ENCODE measurements at places on chromosomes 2 and 18. TPM values are rescaled to one million over a fixed set of nuclear protein-coding genes. Genes with fewer than 3 reads are reported as not detected.

Gene TNFAIP6
- not detected for total RNA-seq

Gene DSC3
- total RNA-seq, result not detected

Gene GIGYF2
- 65.6 TPM for total RNA-seq

Gene CCDC68
- not detected for total RNA-seq

Gene HOXD12
- total RNA-seq, result not detected

Gene CXCR1
- 0.53 TPM for total RNA-seq

Gene CDH7
- not detected for total RNA-seq

Gene SIGLEC15
- not detected for total RNA-seq

Gene KLHL30
- not detected for total RNA-seq

Gene DSG1
- not detected for total RNA-seq

Gene PSMA8
- 0.91 TPM for total RNA-seq

Gene MYL12A
- total RNA-seq, result 1,007 TPM

Gene PRSS56
- total RNA-seq, result not detected

Gene SLC8A1
- 0.34 TPM for total RNA-seq

Gene FAP
- total RNA-seq, result not detected

Gene RAB3GAP1
- 23.1 TPM for total RNA-seq

Gene CFAP65
- not detected for total RNA-seq

Gene SCN3A
- not detected for total RNA-seq

Gene PLGLB1
- total RNA-seq, result 6.9 TPM

Gene TTR
- total RNA-seq, result not detected

Gene NT5DC4
- not detected for total RNA-seq

Measured in activated naive CD4-positive, alpha-beta T cell treated with anti-CD3 and anti-CD28 coated beads, Interleukin-2, amount 10 ng/mL, durations not matched to agents 5 hours and 36 hours (primary cell).